ENCODE measurements at places on chromosomes 2 and 18.
A peak's percentile ranks its signal among the peaks of the same experiment; 100 is the strongest.

DNA sequence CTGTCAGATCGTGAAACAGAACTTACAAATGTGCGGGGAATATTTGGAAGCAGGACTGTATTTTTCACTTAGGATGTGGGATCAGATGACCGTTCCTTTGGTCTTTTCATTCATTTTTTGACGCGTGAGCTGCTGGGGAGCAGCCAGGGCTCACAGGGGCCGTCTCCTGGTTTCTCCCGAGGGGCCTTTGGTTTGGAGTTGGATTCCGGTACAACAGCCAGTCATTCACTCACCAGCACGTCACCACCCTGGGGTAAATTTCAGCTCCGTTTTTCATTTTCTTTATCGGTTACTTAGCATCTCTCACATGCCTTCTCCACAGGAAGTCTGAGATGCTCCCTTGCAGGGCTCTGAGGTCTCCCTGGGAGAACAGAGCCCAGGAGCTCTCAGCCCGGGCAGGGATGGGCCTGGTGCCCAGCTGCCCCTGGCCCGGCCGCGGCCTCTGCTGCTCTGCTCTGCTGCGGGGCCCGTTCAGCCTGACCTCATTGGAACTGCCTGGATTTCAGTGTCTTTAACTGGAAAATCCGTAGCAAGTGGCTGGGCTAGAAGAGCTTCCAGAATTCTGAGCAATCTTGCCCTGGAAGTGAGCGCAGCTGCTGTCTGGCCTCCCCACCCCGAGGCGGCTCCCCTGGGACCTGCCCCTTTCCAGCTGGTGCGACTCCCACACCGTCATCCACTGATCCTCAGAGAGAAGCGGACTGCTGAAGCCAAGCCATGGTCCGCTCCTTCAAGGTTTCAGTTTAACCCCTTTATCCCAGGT lies 335.6 kb downstream of the EIPR1 start:
- DNase-seq: peak; percentile 75

DNA sequence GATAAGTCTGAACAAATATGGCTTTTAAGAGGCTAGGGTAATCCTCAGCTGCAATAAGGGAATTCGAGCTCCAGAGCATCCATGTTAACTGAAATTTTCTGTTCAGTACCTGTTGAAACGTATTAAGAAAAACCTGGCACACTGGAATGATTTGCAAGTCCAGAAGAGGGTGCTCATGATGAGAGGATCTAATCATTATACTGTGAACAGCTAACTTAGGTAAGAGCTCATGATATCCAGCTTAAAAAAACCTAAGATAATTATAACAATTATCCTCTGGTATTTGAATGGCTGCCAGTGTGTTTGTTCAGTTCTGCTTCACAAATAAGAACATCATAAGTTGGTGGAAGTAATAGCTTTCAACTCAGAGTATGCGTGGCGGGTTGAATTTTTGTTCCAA lies 1118.3 kb upstream of the DDX18 start:
- DNase-seq: no peak

GRCh38 chr2:166381-166780 lies 97.5 kb downstream of the SH3YL1 start:
- DNase-seq: no peak

DNA sequence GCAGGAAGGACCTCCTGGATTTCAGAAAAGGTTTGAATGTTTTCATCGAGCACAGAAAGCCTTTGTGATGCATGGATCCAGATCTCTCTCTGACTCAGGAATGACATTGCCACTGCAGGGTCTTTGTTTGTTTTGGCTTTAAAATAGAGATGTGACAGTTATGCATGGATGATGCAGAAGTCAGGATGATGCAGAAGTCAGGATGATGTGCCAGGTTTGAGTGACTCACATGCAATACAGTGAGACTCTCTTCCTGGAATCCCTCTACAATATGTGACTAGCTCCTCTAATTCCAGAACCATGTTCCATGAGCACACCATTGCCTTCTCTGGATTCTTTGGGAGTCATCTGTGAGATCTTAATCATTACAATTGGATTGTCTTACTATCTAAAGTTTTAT lies 177.9 kb upstream of the RAB6C start:
- DNase-seq: no peak

GRCh38 chr2:72035518-72036172 lies 112.0 kb downstream of the CYP26B1 start:
- no peak for DNase-seq

- DNase-seq: peak; percentile 43
Observed at GRCh38 chr2:160087854-160088745, 25.7 kb upstream of the PLA2R1 start.

- DNase-seq: no peak
Observed at GRCh38 chr2:42073739-42074503, 26.1 kb downstream of the PKDCC start.

DNA sequence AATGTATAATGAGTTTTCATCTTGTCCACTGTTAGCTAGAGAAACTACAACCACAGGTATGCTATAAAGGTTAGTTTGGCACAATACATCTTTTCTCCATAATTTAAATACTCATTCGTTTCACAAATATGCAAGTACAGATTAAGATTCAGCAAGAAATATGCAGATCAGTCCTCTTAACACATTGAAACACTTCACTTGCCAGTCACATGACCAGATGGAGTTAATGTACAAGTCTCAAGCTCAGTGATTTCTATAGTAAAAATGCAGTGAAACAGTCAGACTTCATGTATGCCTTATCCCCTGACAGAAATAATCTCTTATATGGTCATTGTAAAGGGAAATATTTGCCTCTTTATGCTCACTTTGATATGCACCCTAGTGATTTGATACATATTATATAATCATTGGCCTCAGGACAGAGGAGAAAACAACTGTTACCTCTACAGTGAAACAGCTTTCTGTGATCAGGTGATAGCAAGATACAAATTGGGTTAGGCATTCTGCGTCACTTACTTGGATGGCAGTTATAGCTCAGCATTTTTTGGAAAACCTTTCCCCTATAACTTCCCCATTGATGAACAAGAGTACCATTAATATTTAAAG lies 104.6 kb downstream of the TCF4 start:
- DNase-seq: no peak

GRCh38 chr2:221254299-221254698 lies 317.8 kb downstream of the EPHA4 start:
- peak; percentile 32 for DNase-seq

DNA sequence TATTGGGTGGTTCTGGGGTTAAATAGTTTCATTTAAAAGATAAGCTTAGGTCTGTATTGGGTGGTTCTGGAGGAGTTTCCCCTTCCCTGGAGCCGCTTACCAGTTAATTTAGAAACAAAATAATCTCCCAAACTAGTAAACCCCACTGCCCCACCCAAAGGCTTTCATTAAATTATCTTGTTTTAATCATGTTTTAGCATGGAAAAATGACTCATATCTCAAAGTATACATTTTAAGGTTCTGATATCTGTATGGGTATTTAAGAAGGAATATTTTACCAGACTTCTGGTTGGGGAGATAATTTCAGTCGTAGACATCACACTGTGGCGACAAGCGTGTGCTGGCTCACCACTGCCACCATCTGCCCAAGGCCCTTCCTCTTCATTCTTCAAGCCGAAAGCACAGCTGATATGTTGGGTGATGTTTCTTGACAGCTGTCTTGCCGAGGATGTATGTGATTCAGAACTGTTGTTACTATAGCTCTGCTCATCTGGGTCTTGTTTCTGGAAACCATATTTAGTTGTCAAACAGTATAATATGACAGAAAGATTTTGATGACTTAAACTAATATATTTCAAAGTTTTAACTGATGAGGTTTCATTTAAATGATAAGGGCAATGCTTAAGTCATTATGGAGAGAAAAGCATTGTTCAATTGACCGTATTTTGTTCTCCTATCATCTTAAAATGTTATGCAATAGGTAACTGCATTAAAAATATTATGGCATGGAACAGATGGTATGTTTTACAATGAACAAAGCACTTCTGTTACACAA lies 5.1 kb downstream of the FIGLA start:
- DNase-seq: peak; percentile 41

DNA sequence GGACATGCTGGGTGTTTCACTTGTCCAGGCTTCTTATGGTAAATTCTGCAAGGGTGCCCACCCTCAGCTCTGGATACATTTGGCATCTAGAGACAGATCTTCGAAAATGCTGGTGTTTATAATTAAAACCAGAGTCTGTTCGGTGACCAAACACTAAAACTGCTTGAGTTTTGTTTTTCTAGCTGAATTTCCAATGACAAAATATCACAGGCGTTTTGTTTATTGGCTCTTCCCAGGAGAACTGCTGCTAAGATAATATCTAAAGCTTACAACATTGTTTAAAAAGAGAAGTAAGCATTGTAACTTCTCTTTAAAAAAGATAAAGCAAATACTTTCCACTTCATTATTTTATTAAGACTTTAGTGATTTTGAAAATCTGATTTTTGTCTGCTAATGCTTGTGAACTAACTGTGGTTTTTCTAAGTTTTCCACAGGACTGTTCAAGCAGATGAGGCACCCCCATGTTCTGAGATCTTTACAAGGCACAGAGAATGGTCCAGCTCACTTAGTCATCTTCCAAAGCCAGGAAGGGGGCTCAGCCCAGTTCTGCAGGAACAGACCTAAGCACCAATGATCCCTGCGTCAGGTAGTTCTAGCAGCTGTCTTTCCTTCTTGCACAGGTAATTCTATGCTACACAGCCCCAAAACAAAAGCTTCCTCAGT lies 94.8 kb upstream of the LTBP1 start:
- no peak for DNase-seq

DNA sequence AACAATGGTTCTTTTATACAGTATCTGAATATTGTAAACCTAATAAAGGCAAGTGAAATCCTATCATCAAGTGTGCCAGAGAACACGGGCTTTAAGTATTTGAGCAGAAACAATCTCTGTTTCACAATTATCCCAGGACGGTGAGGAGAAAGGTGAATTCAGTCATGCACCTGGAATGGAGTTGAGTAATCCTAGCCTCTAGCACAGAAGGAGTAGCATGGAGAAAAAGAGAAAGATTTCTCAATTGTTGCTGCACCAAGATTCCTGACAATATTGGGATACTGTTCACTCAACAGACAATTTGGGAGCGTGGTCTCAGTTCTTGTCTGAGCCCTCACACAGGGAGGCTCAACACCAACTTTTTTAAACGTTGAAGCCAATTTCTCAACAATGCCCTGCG lies 510.6 kb downstream of the SOX11 start:
- DNase-seq: no peak

DNA sequence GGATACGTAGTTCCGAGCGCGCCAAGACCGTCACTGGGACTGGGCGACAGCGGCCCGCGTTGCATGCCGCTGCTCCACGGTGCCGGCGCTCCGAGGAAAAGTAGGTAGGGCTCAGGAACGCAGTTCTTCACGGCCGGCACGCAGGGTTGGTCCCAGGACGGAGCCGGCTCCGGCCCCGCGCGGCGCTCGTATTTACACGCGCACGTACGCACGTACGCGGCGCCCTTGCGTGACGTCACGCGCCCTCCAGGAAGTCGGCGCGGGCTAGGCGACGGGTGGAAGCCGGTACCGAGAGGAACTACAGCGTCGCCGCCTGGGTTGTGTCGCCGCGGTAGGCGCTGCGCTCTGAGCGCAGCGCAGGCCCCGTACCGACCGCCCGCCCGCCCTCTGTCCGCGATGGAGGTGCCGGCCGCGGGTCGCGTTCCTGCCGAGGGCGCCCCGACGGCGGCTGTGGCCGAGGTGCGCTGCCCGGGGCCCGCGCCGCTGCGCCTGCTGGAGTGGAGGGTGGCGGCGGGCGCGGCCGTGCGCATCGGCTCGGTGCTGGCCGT lies at the start of gene CTDP1:
TSS of gene CTDP1 (plus strand) at position 252 of the 548 bp plus-strand sequence. CDS start at position 397, 145 bp downstream.
- DNase-seq: peak; percentile 94

GRCh38 chr2:74333175-74333574 lies 10.0 kb downstream of the SLC4A5 start:
- peak; percentile 16 for DNase-seq

- DNase-seq: no peak
Observed at GRCh38 chr2:239397931-239398471, 2.8 kb downstream of the HDAC4 start.

GRCh38 chr2:229777716-229778115 lies 63.4 kb upstream of the DNER start:
- no peak for DNase-seq

- no peak for DNase-seq
Observed at GRCh38 chr18:57898506-57899124, 95.5 kb upstream of the ATP8B1 start.

- DNase-seq: no peak
Observed at GRCh38 chr2:43184339-43184895, 42.0 kb downstream of the ZFP36L2 start.

DNA sequence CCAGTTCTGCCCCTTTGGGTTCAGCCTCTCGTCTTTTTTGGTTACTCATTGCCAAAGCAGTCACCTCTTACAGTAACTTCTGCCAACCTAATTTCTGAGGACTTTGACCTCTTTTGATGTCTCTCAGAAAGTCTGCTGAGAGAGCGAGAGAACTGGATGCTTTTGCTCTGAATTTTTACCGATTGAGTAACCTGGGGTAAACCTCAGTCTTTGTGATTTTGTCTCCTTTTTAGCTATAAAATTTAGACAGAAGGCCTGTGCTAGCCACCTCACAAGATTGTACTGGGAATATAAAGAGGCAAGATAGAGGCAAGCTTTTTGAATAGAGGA lies 34.8 kb upstream of the IL1R1 start:
- DNase-seq: no peak

- no peak for DNase-seq
Observed at GRCh38 chr18:59550174-59550516, 147.1 kb downstream of the CCBE1 start.

DNA sequence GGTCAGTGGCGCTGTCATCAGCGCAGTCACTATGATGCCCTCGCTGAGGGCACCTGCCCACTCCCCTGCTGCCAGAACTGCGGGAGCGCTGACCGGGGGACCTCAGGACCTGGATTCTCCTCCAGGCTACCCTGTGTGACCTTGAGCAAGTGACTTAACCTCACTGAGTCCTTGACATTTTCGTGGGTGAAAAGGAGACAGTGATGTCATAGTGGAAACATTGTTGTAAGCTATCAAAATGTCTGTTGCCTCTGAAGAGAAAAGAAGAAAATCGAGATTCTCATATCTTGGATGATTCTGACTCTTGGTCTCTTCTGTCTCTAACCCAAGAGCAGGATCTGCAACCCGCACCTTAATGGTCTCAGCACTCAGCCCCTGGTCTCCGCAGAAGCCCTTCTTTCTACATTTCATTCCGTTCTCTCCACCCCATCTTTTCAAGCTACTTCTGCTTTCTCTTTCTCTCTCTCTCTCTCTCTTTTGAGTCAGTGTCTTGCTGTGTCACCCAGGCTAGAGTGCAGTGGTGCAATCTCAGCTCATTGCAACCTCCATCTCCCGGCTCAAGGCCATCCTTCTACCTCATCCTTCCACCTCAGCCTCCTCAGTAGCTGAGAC lies 978 bp upstream of the TUBA4A start:
- no peak for DNase-seq

- no peak for DNase-seq
Observed at GRCh38 chr2:236557306-236558030, 12.2 kb upstream of the ACKR3 start.

- DNase-seq: no peak
Observed at GRCh38 chr2:210252699-210253606, 27.7 kb upstream of the ACADL start.

DNA sequence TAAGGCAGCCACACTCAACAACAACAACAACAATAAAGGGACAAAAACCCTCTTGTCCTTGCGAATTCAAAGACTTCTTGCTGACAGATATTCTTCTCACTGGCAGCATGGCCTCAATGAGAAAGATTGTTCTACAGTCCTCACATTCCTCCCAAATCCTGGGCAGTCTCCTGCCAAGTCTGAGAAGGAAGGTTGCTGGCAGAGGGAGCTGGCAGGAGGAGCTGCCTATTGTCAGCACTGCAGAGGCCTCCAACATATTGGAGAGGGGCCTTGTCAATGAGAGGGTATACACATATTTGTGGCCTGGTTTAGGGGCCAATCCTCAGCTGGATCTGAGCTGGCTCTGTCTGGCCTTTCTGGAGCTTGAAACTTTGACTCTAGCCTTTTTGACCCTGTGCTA lies 63.5 kb downstream of the LAMA3 start:
- no peak for DNase-seq

GRCh38 chr2:208179028-208179609 lies 10.7 kb downstream of the C2orf80 start:
- DNase-seq: no peak
